Activated T-helper 1 cell treated with anti-CD3 and anti-CD28 coated beads, Interleukin-12 subunit alpha, Interleukin-12 subunit beta, Interleukin-2, Interleukin-4 antibody, amounts not matched to agents 30 ng/mL and 10 ng/mL and 1 ng/mL, durations not matched to agents 14 hours and 24 hours and 36 hours (primary cell): ENCODE measurements at places on chromosomes 2 and 18. TPM values are rescaled to one million over a fixed set of nuclear protein-coding genes. Genes with fewer than 3 reads are reported as not detected.

DNA sequence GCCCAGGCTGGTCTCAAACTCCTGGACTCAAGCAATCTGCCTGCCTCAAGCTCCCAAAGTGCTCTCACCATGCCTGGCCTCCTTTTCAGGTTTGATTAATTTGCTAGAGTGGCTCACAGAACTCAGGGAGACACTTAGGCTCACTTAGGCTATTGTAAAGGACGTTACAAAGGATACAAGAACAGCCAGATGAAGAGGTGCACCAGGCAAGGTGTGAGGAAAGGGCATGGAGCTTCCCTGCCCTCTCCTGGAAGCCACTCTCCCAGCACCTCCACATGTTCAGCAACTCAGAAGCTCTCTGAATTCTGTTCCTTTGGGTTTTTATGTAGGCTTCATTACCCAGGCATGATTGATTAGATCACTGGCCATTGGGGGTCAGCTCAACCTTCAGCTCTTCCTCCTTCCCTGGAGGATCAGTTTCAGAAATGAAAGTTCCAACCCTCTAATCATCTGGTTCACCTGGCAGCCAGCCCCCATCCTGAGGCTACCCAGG lies 78.7 kb upstream of the RGPD5 start:
- DNase-seq, result no peak

ROCK2 gene
- 20.5 and 21.7 TPM in 2 replicates for total RNA-seq

LIPT1 gene
- 2.2 and 3.3 TPM in 2 replicates for total RNA-seq

KIAA2012 gene
- not detected in 2 replicates for total RNA-seq

CCDC88A gene
- total RNA-seq, result 6.4 and 8.4 TPM in 2 replicates

RAB11FIP5 gene
- 12.1 and 12.9 TPM in 2 replicates for total RNA-seq

MC2R gene
- not detected in 2 replicates for total RNA-seq

GRCh38 chr2:71452565-71452964 lies 796 bp upstream of the DYSF start:
- no peak for DNase-seq

TTC31 gene
- 30.2 and 32.2 TPM in 2 replicates for total RNA-seq

DNA sequence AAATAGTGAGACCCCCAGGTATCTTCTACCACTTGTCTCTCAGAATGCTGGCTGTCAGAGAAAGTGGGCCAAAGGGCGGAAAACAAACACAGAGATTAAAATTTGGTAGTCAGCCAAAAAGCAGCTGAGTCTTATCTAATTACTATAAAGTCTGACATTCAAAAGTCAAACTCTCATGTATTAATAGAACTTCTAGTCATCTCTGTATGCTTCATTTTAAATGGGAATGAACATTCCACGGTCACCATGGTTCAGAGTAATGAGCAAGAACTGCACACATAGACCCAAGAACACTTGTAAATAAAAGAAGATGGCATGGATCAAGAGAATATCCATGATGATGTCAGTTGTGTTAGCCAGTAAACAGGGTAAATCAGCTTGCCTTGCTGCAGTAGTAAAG lies 1267.0 kb upstream of the CHAC2 start:
- DNase-seq, result no peak

- DNase-seq, result no peak
Observed at GRCh38 chr2:151904807-151905206, 76.6 kb upstream of the ARL5A start.

REG3G gene
- total RNA-seq, result not detected in 2 replicates

VWC2L gene
- total RNA-seq, result not detected in 2 replicates

CDKL4 gene
- 0.20 TPM in 1 of 2 replicates, not detected in the other for total RNA-seq

- no peak for DNase-seq
Observed at GRCh38 chr2:233040571-233040970, 8.1 kb downstream of the NEU2 start.

CCDC74B gene
- total RNA-seq, result 0.52 and 1.8 TPM in 2 replicates

GRCh38 chr2:143720095-143720664 lies 591.0 kb downstream of the ARHGAP15 start:
- DNase-seq, result no peak

DNA sequence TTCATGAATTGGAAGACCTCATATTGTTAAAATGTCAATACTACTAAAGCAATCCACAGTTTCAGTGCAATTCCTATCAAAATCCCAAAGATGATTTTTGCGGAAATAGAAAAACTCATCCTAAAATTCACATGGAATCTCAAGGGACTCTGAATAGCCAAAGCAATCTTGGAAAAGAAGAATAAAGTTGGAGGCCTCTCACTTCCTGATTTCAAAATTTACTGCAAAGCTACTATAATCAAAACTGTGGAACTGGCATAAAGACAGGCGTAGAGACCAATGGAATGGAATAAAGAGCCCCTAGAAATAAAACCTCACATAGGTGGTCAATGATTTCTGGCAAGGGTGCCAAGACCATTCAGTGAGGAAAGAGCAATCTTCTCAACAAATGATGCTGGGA lies 42.3 kb downstream of the ACOXL start:
- DNase-seq, result no peak

- DNase-seq, result no peak
Observed at GRCh38 chr18:44465381-44465841, 215.3 kb upstream of the SETBP1 start.

RNF144A gene
- total RNA-seq, result 14.4 and 16.6 TPM in 2 replicates

TTC39C gene
- 28.8 and 31.8 TPM in 2 replicates for total RNA-seq

DNA sequence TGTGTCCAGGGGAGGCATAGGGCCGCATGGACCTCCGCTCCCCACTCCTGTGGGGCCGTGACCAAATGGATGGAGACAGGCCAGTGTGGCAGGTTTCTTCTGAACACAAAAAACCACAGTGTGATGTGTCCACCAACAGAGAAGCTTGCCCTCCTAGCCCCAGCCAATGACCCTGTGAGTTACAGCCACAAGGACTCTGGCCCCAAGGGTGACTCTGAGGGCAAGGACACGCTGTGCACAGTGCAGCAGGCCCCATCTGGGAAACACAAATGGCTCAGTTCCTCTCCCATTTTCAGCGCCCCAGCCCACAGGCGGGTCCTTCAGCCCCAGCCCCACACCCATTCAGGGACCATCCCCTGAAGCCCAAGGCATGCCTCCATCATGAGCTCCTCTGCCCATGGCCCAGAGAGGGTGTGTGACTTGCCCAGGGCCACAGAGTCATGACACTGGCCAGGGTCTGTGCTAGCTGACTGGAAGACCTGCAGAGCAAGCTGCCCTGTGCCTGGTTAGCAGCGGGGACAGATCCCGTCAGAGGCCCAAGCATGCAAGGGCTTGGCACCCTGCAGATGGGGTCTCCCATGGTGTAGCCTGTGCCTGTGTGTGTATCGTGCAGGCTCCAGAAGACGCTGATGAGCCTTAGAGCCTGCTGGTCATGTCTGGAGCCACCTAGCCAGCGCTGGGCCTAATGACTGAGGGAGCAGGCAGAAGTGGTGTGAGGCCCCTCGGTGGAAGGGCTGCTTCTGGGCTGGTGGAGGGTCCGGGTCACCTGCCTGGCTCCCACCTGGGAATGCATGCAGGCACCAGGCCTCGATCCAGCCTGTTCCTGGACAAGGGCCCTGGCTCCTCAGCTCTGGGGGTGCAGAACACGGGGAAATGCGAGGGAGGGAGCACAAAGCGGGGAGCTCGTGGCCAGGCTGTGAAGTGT lies 47.7 kb downstream of the HS6ST1 start:
- DNase-seq, result no peak

HAAO gene
- 0.37 and 0.86 TPM in 2 replicates for total RNA-seq

DNA sequence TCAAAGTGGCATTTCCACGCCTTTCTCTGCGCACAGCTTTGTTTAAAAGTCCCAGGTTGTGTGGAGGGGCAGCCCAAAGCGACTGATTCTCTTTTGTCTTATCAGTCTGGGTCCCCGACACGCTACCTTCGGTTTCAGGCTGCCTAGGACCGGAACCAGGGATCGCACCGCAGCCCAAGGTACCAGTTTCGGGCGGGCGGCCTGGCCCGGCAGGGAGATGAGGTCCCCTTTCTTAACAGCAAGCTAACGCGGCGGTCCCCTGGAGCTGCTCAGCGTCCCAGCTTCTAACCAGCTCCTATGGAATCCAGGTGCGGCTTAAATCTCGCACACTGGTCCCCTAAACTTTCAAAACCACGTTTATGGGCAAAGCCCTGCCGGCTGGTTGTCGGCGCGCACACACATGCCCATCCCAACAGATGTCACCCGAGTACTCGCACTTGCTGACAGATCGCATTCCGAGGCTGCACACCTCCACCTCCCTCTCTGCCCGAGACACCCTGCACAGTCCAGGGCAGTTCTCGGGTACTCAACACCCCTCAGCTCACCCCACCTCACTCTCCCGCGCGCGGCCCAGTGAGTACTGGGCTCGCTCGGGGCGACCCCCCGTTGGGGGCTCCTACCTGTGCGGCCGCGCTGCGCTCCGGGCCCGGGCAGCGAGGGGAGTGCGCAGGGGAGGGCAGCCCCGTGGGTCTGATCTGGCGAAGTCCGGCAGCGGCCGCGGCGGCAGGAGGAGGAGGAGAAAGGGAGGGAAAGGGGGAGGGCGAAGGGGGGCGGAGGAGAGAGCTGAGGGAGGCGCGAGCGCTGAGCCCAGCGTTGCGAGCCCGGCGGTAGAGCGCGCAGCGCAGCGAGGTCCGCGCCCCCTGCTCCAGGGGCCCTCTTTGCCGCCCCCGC lies at the start of gene EFEMP1:
Gene EFEMP1 (minus strand): TSS at position 692 of the 891 bp plus-strand sequence. CDS start 1,342 bp downstream, outside the sequence.
- DNase-seq, result no peak

- no peak for DNase-seq
Observed at GRCh38 chr2:50718146-50718545, 313.8 kb downstream of the NRXN1 start.

DNA sequence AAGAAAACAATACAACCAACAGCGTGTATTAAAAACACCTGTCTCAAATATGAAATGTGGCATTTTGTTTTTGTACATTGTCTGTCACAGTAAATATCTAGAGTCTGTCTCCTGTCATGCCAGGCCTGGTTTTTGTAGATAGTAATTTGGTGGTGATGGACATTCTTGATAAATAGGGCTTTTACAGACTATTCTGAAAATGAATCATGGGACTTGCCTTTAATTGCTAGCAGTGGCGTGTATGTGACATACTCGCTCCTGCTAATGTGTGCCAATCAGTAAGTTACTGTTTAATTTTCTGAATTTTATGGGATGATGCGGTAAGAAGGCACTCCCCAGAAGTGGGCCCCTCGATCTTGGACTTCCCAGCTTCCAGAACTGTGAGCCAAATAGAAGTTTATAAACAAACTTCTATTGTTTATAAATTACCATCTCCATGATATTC lies 83.7 kb downstream of the TANC1 start:
- no peak for DNase-seq

- DNase-seq, result no peak
Observed at GRCh38 chr2:70766357-70767078, 1.5 kb downstream of the ADD2 start.

DNA sequence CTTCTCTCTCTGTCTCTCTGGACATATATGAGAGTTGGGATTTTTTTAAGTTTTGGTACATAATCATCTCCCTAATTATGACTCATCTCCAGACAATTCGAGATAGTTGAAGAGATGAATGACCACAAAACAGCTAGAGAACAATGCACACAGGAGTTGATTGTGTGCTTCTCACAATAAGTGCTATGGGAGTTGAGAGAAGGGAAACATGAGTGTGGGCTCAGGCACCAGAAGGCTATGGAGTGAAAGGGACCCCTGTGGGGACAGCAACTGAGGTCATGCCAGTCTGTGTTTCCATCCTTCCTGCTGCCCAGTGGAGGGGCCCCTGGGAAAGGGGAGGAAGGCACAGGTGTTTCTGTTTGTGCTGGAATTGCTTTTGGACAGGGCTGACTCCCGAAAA lies 6.5 kb upstream of the YWHAQ start:
- no peak for DNase-seq

HMSD gene
- total RNA-seq, result 19.7 and 27.8 TPM in 2 replicates
